ENCODE measurements at places on chromosomes 5 and 9.
A peak's percentile ranks its signal among the peaks of the same experiment; 100 is the strongest.

- DNase-seq, result no peak
Measured at GRCh38 chr9:82129708-82130107, 141.1 kb downstream of the SPATA31D1 start.

- DNase-seq, result no peak
Measured at GRCh38 chr9:38106488-38106887, 37.5 kb upstream of the SHB start.

DNA sequence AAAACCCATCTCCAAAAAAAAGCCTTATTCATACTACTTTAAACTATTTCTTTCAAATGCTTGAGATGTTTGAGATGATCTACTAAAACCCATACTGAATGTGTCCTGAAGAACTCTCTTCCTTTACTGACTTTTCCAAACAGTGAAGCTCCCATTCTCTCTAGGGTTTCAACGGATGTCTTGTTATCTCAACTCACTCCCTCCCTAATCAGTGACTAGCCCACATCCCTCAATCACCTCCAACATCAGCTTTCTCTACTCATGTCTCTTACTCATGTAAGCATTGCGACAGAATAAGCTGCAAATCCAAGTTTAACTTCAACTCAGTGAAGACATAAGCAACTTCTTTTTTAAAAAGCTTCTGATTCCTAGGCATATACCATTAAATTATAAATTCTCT, 42.1 kb downstream of the WDR41 start:
- DNase-seq, result no peak

DNA sequence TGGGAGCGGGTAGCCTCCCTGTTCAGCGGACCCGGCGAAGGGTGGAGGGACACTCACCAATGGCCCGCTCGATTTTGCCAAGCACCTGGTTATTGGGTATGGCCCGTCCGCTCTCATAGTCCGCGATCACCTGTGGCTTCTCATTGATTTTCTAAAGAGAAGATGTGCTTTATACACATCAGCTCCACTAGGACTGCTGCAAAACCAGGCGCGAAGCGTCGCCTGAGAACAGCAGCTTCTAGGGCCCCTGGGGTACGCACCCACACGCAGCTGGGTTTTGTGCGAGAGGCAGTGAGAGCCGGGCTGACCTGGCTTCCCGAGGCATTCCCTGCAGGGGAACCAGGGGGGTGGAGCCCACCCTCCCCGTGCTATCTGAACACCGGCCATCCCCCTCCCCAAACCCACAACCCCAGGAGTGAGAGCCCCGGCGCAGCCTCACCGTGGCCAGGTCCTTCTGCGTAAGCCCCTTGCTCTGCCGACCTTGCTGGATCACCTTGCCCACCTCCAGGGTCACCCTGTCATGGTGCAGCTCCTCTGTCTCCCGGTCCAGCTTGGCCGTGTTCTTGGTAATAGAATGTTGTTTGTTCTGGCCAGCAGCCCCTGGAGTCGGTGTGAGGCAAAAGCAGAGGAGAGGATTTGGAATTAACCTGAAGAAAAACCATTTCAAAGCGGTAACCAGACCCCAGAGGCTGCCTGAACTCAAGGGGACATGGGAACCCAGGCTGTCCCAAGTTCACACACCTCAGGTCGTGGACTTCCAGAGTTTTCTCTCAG, 3.1 kb downstream of the EDF1 start:
- DNase-seq, result no peak

DNA sequence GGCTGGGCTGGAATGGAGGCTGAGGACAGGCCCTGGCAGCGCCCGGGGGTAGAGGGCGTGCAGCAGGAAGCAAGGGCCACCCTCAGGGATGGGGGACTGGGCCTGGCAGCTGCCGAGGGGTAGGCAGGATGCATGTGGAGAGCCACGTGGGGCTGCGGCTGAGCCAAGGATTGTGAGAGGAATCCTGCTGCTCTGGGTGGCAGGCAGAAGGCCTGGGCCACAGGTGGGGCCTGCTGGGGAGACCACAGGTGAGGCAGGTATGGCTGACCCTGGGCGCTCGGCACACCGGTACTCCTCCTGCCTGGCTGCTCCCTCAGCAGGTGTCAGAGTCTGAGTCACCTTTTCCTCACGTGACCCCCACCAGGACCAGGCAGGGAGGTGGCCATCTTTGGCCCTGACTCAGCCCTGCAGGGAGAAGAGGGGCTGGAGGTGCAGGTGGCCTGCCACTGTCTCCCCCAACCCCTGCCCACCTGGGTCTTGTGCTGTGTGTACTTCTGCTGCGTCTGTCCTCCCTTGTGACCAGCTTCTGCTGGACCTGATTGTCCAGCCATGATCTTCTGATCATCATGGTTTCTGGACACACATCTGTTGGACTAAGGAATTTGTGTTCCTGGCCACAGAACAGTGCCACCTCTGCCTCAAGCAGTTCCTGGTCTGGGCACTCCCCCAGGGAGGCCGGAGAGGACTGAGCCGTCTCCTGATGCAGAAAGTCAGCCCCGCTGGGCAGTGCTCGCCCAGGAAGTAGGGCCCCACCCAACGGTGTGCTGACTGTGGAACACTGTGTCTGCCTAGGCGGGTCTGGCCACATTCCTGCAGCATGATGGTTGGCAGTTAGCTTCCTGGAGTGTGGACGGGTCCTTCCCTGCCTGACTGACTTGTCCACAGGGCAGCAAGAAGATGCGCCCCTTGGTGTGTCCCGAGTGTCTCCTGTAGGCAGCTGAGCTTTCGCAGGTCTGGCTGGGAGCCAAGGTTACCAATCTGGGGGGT, 6.4 kb downstream of the ARRDC1 start:
- peak; percentile 56 for DNase-seq

GRCh38 chr5:65809817-65810531, 88.0 kb downstream of the NLN start:
- DNase-seq, result no peak

- no peak for DNase-seq
Measured at GRCh38 chr5:97181856-97182545, 1.0 kb downstream of the RIOK2 start.

- no peak for DNase-seq
Measured at GRCh38 chr5:17316970-17317459, 99.6 kb downstream of the BASP1 start.

GRCh38 chr9:80883426-80883825, 805.9 kb downstream of the TLE1 start:
- no peak for DNase-seq

- no peak for DNase-seq
Measured at GRCh38 chr9:97997330-97998276, 14.5 kb downstream of the ANP32B start.

- no peak for DNase-seq
Measured at GRCh38 chr9:124758061-124758460, 13.1 kb downstream of the NR6A1 start.

GRCh38 chr5:171673328-171673727, 112.3 kb upstream of the SMIM23 start:
- DNase-seq, result no peak

- DNase-seq, result no peak
Measured at GRCh38 chr5:166111021-166111420, 2180.4 kb upstream of the WWC1 start.

- no peak for DNase-seq
Measured at GRCh38 chr5:147876626-147877025, 1.9 kb upstream of the SCGB3A2 start.

GRCh38 chr9:95772320-95773052, 103.0 kb upstream of the ERCC6L2 start:
- DNase-seq, result no peak

DNA sequence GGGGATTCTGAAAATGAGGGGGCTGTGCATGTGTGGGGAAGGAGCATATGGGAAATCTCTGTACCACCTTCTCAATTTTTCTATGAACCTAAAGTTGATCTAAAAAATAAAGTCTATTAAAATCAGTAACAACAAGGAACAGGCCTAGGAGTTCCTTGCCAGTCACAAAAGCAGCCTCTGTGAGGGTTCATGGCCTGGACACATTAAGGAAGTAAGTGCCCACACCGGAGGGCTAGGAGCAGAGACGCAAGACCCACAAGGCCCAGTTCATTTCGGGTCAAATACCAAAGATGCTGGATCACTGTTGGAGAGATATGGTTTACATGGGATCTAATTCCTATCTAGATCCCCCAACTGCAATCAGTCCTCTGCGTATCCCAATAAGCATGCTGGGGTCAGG, 88.4 kb downstream of the SEMA4D start:
- DNase-seq, result no peak

DNA sequence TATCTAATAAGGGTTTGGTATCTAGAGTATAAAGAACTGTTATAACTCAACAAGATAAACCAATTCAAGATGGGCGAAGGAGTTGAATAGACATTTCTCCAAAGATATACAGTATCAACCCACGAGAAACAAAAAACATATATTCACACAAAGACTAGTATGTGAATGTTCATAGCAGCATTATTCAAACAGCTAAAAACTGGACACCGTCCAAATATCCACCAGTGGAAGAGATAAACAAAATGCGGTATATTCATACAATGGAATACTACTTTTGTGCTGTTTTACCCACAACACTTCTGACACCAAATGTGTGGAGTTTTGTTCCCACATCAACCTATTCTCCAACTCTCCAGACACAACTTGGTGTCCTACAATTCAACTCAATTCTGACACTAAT, 33.1 kb downstream of the EGR1 start:
- DNase-seq, result no peak

Measured in GM04504 (cell line).